ENCODE measurements at places on chromosomes 12 and 14. TPM values are rescaled to one million over a fixed set of nuclear protein-coding genes. Genes with fewer than 3 reads are reported as not detected.

The MPHOSPH9 gene
- 28.4 TPM for total RNA-seq

The IL31 gene
- not detected for total RNA-seq

The DPPA3 gene
- not detected for total RNA-seq

The RTN1 gene
- 0.13 TPM for total RNA-seq

The BATF gene
- total RNA-seq, result not detected

The DAO gene
- total RNA-seq, result not detected

The CRACR2A gene
- total RNA-seq, result 1.8 TPM

The GPR137C gene
- 1.6 TPM for total RNA-seq

The ASCL1 gene
- not detected for total RNA-seq

The IL26 gene
- not detected for total RNA-seq

The KDM5A gene
- total RNA-seq, result 30.4 TPM

The TOMM20L gene
- total RNA-seq, result not detected

The THTPA gene
- 9.8 TPM for total RNA-seq

The C12orf56 gene
- 1.3 TPM for total RNA-seq

The HOXC4 gene
- total RNA-seq, result 2.3 TPM

The HCAR1 gene
- total RNA-seq, result 3.4 TPM

The MYF6 gene
- 0.13 TPM for total RNA-seq

The SLC22A17 gene
- 34.9 TPM for total RNA-seq

The KRT5 gene
- not detected for total RNA-seq

The LRP1-AS gene
- total RNA-seq, result not detected

The KCNA1 gene
- 0.33 TPM for total RNA-seq

The OR6C2 gene
- total RNA-seq, result not detected

The HRK gene
- under 0.01 TPM for total RNA-seq

The SLC5A8 gene
- not detected for total RNA-seq

The BCL11B gene
- total RNA-seq, result 0.38 TPM

The ENDOU gene
- not detected for total RNA-seq

The ATN1 gene
- 34.4 TPM for total RNA-seq

The TAS2R42 gene
- not detected for total RNA-seq

The GZMB gene
- total RNA-seq, result not detected
